Kidney (tissue), 22 donors: ENCODE measurements at places on chromosomes 1 and 21. TPM values are rescaled to one million over a fixed set of nuclear protein-coding genes. Genes with fewer than 3 reads are reported as not detected.

The THEM5 gene
- total RNA-seq: not detected

The KRTAP19-1 gene
- total RNA-seq: not detected

The OXCT2 gene
- total RNA-seq: 0.98 TPM

The SRRM1 gene
- 123 TPM for total RNA-seq

The C8A gene
- total RNA-seq: 0.09 TPM

The KRTAP12-2 gene
- not detected for total RNA-seq

The AKR7A3 gene
- total RNA-seq: 6.2 TPM

The S100A2 gene
- total RNA-seq: 152 TPM

The AADACL4 gene
- 0.16 TPM for total RNA-seq

The RHD gene
- not detected for total RNA-seq

The FGR gene
- total RNA-seq: 23.3 TPM

GRCh38 chr1:243422362-243422761 lies 166.5 kb downstream of the SDCCAG8 start:
- DNase-seq: no peak

DNA sequence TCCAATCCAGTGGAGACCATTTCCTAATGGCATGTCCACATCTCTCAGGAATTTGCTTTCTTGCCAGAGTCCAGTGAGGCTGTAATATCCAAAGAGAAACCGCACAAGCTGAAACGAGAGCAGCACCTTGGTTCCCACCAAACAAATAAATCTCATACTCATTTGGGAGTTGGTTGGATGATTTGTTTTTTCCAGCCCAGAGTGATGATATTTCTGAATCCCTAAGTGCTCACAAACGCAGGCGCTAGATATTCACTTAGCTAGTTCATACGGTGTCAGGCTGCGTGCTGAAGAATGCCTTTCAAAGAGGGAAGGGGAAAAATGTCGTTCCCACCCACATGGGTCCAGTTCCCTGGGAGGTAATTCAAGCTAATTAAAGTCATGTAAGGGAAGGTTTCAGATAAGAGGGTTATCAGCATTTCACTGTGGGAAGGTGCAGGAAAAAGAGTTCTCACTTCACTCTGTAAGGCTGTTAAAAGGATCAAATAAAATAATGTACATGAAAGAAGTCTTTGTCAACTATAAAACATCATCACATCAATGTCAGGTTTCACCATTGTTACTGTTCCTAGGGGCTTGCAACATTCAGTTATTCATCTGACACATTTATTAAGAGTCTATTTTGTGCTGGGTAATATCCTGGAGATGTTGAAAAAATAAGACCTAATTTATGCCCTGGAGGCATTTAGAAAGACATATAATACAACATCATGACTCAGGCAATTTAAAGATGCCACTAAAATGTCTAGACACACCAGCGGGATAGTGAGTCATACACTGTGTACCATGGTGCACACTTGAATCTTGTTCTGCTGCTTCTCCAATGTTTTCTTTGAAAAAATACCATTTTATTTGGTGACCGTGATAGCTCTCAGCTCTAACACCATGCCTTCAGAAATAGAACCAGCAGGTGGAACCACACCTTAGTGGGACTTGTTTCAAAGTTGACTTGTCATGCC lies 19.3 kb downstream of the DPT start:
- DNase-seq: no peak

DNA sequence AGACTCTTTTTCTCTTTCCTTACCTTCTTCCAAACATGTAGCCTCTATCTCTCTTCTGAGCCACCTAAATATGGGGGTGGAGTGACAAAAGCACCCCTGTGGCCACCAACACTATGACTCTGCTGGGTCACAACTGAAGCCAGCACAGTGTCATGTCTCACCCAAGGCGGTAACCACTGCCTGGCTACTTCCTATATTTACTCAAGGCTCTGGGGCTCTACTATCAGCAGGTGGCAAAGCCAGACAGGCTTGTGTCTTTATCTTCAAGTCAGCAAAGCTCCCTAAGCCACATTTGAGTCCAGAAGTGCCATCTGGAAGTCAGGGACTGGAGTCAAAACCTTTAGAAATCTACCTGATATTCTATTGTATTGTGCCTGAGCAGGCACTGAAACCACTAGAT lies 1515.2 kb downstream of the PLA2G4A start:
- no peak for DNase-seq

GRCh38 chr1:155137154-155137949 lies 1.7 kb downstream of the SLC50A1 start:
- peak; percentile 44 for DNase-seq

DNA sequence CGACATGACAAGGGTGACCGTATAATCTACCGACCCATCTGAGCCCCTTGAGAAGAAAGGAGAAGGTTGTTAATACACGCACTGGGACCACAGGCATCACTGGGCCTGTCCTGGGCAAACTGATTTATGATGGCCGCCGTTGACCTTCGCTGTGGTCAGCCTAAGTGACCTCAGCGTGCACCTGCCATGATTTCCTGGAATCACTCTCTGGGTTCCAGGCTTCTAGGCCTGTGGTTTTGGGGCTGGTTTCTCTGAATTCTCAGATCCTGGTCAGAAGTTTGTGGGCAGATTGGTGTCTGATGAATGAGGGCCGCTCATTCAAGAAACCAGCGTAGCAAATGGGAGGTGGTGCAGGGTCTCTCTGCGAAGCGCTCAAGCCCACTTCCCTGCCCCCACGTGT lies 64.0 kb downstream of the SIK1 start:
- DNase-seq: no peak

- DNase-seq: no peak
These were observed 62.3 kb upstream of the SLC25A33 start for GRCh38 chr1:9476790-9477463.

- no peak for DNase-seq
These were observed 8.1 kb downstream of the SLC44A3 start for GRCh38 chr1:94828251-94828650.

DNA sequence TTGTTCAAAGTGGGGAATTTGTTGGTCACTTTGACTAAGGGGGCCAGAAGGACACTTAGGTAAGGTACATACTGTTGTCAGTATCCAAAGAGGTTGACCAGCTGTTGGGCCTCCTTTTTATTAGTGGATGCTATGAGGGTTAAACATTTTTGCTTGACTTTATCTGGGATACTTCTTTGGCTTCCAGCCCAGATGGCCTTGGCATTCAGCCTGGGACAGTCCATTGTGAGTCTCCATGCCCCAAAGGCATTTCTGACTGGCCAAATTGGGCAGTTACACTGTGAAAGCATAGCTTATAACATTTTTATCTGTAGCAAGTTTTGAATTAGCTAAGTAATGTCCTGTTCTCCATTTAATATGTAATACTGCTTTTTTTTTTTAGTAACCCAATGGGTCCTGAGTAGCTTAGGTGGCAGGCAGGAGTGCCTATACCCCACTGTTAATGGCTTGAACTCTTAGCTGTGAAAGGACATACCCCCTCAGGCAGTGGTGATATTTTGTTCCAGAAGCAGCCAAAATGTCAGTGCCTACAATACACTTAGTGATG lies 35.4 kb upstream of the CD1D start:
- peak; percentile 79 for DNase-seq

GRCh38 chr1:8687039-8687438 lies 130.4 kb downstream of the RERE start:
- DNase-seq: no peak

- DNase-seq: no peak
These were observed 63.6 kb upstream of the KIF26B start for GRCh38 chr1:245091171-245091621.

DNA sequence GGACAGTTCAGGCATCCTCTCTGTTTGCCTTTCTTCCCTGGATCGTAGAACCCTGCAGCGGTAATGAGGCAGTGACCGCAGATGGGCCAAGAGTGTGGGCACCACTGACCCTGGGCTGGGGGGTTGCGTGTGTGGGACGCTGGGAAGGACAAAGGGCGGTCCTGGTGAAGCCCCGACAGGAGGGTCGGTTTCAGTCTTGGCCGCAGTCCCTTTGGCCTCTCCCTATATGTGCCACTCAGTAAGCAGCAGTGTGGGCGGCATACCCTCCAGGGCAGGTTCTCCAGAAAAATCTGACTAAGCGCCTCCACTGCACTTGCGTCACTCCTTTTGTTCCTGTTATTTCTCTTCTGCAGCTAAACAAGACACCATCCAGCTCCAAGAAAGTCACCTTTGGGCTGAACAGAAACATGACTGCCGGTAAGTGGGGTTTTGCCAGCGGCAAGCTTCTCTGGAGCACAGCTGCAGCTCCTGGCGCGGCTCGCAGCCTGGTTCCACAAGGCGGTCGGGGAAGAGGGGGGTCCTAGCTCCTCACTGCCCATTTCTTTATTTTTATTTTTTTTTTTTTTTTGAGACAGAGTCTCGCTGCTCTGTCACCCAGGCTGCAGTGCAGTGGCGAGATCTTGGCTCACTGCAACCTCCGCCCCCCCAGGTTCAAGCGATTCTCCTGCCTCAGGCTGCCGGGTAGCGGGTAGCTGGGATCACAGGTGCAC lies 27.7 kb upstream of the PDXK start:
- no peak for DNase-seq

GRCh38 chr1:8216005-8216404 lies 101.9 kb upstream of the SLC45A1 start:
- DNase-seq: no peak

- DNase-seq: no peak
These were observed 33.1 kb upstream of the FOXO6 start for GRCh38 chr1:41328001-41328615.

- no peak for DNase-seq
These were observed 63.6 kb downstream of the CD46 start for GRCh38 chr1:207815466-207815865.

DNA sequence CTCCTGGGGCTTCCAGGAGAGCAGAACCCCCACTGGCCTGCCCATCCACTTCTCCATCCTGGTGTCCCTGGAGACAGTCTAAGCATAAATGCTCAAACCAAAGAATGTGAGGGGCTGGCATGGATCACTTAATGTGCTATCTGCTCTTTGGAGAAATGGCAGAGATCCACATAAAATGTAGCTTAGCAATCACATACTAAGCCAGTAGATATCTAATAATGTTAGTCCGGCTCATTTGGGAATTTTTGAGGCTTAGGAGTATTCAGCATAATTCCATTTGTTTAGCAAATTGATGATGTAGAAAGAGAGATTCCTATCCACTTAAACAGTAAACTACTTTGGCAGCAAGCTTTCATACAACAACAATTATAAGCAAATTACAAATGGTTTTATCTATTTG lies 90.7 kb downstream of the TENT5C start:
- DNase-seq: no peak

DNA sequence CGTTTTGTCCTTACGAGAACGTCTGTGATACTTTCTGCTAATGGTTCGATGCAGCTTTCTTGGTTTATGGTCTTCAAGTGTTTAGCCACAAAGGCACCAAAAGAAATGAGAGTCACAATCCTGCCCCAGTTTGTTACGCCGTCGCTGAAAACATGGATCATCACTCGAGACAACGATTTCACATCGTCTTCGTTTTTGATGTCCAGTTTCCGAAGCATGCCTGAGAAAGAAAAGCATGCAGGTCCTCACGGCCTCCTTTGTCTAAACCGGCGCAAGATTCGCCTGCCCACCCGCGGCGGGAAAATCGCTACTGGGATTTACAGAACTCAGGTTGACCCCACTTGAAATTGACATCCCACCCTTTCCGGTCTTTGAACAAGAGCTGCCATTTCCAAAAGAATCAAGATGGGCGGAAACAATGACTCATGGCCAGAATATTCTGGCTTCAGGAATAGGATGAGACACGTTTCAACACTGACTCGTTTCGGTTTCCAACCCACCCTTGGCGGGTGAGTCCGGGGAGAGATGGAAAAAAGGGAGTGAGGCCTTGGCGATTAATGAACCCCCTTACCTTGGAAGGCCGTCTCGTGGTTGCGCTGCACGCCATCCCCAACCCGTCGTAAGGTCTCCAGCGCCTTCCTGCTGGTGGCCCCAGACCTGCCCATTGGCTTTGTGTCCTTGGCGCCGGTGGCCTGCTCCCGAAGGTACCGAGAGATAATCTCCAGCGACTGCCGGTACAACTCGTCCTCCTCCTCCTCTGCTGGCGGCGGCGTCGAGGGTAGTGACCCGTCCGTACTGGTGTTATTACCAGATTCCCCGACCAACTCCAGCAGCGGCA lies 919 bp downstream of the MCL1 start:
- peak; percentile 79 for DNase-seq

DNA sequence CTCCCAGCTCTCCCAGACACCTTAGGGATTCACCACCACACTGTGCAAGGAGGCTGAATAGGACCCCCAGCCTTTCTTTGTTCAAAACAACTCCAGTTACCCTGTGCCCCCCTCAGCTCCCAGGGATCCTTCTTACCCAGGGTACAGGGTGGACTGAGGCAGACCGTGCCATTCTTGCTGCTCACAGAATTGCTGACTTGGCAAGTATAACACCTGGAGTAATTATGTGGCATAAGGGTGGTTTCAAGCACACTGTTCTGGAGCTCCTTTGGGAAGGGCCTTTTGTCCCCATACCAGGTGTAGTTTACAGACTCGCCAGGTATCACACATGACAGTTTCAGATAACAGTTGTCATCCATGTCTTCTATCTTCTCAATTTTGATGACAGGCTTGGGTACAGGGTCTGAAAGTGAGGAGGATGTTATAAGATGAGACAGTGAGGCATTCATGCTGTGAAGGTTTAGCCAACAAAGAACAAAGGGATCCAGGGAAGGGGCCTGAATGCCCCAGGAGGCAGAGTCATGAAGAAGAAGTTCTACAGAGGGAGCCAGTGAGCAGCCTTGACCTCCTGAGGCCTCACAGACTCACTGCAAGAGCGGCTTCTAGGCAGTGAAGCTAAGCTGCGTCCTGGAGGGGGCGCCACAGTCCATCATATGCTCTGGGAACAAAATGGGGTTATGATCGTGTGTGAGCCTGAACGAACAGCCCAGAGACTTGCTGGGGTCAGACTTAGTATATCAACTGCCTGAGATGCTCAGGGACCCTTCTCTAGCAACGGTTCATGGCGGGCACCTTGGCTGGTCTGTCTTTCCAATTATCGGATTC lies 30.3 kb downstream of the CD48 start:
- DNase-seq: peak; percentile 52

DNA sequence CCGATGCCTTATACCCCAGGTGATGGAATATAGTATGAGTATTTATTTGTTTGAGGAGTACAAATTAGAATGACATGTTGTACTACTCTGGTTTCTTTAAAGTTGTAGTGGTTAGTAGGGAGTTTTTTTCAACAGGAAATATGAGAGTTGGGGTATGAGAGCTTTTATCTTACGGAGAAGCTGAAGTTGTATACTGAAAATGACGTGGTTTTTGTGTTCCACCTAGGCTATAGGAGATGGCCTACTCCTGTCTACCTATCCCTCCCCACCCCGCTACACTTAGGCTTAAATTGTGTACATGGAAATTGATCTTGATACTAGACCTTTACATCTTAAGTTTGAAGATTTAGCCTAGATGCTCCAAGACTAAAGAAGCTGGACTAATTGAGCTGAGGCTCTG lies 6.8 kb upstream of the HAX1 start:
- DNase-seq: no peak

DNA sequence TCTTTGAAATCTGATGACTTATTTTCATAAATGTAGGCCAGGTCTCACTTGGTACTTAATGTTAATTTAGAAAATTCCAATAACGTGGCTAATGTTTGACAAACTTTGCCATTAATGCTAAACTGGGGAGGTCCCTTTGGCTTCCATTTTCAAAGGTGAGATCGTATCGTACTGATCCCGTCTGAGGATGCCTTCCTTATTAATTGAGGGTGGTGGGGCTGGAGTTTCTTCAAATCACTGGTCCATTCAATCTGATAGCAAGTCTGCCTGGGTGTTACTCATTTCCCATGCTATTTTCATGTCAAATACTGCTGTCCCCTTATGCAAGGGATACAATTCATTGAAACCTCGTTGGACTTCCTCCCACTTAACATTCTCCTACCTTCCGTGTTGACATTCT lies 327.1 kb downstream of the DISC1 start:
- no peak for DNase-seq
